ENCODE measurements at places on chromosomes 2 and 18. TPM values are rescaled to one million over a fixed set of nuclear protein-coding genes. Genes with fewer than 3 reads are reported as not detected.

Gene LCT
- not detected for total RNA-seq

DNA sequence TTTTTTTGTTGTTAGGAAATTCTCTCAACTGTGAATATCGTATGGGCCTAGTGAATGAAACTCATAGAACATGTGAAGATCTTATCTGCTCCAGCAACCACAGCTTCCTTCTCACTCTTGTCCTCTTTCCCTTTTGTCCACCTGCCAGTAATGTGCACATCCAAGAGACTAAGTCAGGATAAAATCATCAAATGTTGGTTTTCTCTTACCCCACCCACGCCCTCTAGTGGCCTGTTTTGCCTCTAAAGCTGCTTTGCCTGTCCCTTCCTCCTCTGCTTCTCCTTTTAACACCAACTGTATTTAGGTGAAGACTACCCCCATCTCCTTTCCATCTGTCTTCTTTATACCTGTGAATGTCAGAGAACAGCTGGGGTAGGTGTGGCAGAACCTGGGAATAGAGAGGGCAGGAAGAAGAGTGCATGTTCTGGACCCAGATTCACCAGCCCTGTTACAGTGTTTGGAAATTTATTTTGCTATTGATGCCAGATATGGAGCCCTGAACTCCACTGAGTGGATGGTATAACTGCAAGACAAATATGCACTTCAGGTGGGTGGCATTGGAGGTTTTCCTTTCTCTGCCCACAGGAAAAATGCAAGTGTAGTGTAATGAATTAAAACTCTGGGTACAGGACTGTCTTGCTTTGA, 8.4 kb upstream of the MGAT5 start:
- H3K27me3 ChIP-seq, result no peaks in the 10 kb centered on the region
- H3K27ac ChIP-seq, result no peak overlapping the region
- no peak for DNase-seq
- no peak overlapping the region for H3K4me3 ChIP-seq
- peaks cover 8% of the 10 kb centered on the region for H3K4me1 ChIP-seq
- H3K36me3 ChIP-seq, result no peaks in the 10 kb centered on the region

- DNase-seq, result no peak
- H3K36me3 ChIP-seq, result no peaks in the 10 kb centered on the region
- no peak overlapping the region for H3K4me3 ChIP-seq
Measured at GRCh38 chr2:5409898-5410381, 282.2 kb upstream of the SOX11 start.

- no peak overlapping the region for H3K4me3 ChIP-seq
- no peak for DNase-seq
- H3K27me3 ChIP-seq, result peaks cover 2% of the 10 kb centered on the region
- no peaks in the 10 kb centered on the region for H3K4me1 ChIP-seq
- H3K36me3 ChIP-seq, result no peaks in the 10 kb centered on the region
Measured at GRCh38 chr2:50018921-50019320, 864.6 kb upstream of the FSHR start.

GRCh38 chr18:5284808-5285207, 10.7 kb downstream of the ZBTB14 start:
- peaks cover 6% of the 10 kb centered on the region for H3K4me1 ChIP-seq
- H3K4me3 ChIP-seq, result no peak overlapping the region
- no peaks in the 10 kb centered on the region for H3K27me3 ChIP-seq
- peaks cover 1% of the 10 kb centered on the region for H3K36me3 ChIP-seq

Gene ALK
- total RNA-seq, result not detected

GRCh38 chr2:19504400-19505198, 146.2 kb upstream of the OSR1 start:
- no peak overlapping the region for H3K27ac ChIP-seq
- no peaks in the 10 kb centered on the region for H3K36me3 ChIP-seq
- no peak for DNase-seq
- no peaks in the 10 kb centered on the region for H3K4me1 ChIP-seq
- H3K4me3 ChIP-seq, result no peak overlapping the region
- H3K27me3 ChIP-seq, result peaks cover 3% of the 10 kb centered on the region

DNA sequence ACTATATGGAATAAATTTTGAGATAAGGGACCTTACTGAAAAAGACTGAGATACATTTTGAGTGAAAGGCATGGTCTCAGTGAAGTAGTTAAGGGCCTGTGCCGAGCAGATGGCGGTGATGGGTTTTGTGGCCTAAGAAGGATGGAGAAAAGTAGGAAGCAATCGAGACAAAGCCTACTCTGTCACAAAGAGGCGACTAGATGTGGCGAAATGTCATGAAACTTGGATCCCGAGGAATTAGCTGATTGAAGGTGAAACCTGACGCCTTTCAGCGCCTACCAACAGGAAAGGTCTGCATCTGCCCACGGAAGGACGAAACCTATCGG, 558 bp upstream of the CEP192 start:
- no peaks in the 10 kb centered on the region for H3K36me3 ChIP-seq
- peaks cover 12% of the 10 kb centered on the region for H3K4me1 ChIP-seq
- H3K4me3 ChIP-seq, result peak overlapping the region; percentile 97

GRCh38 chr18:78459668-78460067, 520.0 kb upstream of the SALL3 start:
- no peaks in the 10 kb centered on the region for H3K36me3 ChIP-seq
- no peak overlapping the region for H3K4me3 ChIP-seq
- no peaks in the 10 kb centered on the region for H3K4me1 ChIP-seq

Gene TACR1
- total RNA-seq, result not detected

Gene RIT2
- total RNA-seq, result not detected

Gene RUFY4
- total RNA-seq, result not detected

Gene LBX2
- 2.3 TPM for total RNA-seq

DNA sequence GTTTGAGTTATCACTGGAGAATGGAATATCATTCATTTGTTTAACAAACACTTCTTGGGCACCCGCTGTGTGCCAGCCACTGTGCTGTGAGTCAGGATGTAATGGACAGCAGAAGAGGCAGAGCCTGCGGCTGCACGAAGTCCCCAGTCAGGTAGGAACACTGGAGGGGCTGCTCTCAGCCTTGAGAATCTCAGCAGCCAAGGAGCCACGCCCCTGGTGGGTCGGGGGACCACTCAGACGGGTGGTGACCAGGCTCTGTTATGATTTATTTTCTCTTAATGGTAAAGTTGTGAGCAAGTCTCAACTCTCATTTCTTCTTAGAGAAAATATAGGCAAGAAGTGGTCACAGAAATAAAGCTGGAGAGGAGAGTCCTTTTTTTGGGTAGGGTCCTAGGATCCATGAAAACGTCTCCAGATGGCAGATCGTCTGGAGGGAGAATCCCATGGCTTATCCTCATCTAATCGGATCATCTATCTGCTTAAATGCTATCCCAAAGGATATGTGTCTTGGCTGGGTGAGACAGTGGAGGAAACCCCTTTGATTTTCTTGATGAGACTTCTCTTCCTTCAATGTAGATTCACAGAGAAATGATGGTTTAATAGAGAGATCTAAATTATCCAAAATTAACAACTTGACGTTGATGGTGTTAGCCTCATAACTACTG, 129.1 kb upstream of the LGALSL start:
- H3K27me3 ChIP-seq, result no peaks in the 10 kb centered on the region
- DNase-seq, result no peak
- H3K4me3 ChIP-seq, result no peak overlapping the region
- no peak overlapping the region for H3K27ac ChIP-seq

Gene DCTN1
- 161 TPM for total RNA-seq

- no peak overlapping the region for H3K4me3 ChIP-seq
- DNase-seq, result no peak
- peaks cover 6% of the 10 kb centered on the region for H3K27me3 ChIP-seq
Measured at GRCh38 chr2:125227843-125228392, 1202.8 kb downstream of the CNTNAP5 start.

DNA sequence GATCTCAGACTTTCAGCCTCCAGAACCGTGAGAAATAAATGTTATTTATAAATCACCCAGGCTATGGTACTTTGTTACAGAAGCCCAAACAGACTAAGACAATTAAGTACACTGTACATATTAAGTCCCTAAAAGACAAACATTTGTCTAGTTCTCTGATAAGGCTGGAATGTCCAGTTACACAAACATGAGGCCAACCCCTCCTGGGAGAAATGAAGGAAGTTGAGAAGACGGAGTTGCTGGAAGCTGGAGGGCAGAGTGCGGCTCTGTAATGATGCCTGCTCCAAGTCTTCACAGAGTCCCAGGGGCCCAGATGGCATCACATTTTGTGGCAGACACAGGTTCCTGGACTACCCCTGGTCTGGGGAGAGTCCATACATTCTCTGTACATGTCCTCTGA, 79.2 kb upstream of the ST8SIA3 start:
- no peak for DNase-seq
- H3K4me3 ChIP-seq, result no peak overlapping the region
- H3K27me3 ChIP-seq, result peaks cover 2% of the 10 kb centered on the region
- H3K4me1 ChIP-seq, result no peaks in the 10 kb centered on the region
- no peaks in the 10 kb centered on the region for H3K36me3 ChIP-seq

DNA sequence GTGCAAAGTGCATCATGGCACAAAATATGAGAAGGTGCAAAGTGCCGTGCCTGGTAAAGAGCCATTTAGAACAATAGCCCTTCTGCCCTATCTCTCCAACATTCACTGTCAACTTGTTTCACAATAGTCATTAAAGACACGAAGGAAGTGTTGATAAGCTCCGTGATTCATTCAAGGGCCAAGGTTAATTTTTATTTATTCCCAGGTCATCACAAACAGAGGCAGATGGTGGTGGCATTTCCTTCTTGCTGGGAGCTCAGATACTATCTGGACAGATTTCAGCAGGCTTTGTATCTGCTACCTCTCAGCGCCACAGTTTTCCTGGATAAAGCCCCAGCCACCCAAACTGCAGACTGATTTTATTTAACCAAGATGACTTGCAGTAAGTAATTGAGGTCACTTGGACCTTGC, 309.3 kb downstream of the ZNF521 start:
- H3K27me3 ChIP-seq, result no peaks in the 10 kb centered on the region
- H3K4me1 ChIP-seq, result no peaks in the 10 kb centered on the region

- H3K27ac ChIP-seq, result no peak overlapping the region
- peaks cover 2% of the 10 kb centered on the region for H3K27me3 ChIP-seq
- no peaks in the 10 kb centered on the region for H3K36me3 ChIP-seq
- H3K4me1 ChIP-seq, result peaks cover 48% of the 10 kb centered on the region
- no peak overlapping the region for H3K4me3 ChIP-seq
- DNase-seq, result no peak
Measured at GRCh38 chr2:42096869-42097591, 49.2 kb downstream of the PKDCC start.

DNA sequence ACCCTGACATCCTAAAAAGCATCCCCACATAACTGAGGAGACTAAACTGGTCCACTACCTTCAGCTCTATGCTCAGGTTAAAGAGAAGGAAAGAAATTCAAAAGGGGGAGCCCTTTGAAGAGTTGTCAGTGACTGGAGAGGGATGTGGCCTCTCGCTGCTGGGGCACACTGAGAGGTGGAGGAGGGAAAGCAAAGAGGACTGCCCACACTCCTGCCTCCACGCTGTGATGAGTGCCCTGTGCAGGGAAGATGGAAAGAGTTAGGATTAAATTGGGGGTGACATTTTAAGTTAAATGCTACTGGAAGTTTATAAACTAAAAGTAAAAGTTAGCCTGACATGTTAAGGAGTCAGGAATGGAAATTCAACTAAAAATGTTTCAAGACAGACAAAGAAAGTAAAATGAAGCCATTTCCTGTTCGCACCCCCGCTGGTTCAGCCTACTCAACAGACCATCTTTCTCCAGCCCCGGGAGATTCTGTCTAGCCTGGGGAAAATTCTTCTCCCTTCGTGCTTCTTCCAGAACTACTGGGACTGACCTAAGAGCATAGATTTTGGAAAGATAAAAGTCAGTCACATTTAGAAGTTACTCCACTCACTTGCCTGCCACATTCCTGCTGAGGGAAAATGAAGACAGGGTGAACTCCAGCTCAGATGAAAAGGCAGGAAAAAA, 17.8 kb upstream of the INO80C start:
- H3K27me3 ChIP-seq, result no peaks in the 10 kb centered on the region
- H3K27ac ChIP-seq, result peak overlapping the region; percentile 99
- DNase-seq, result no peak
- H3K4me3 ChIP-seq, result peak overlapping the region; percentile 40
- H3K4me1 ChIP-seq, result peaks cover 67% of the 10 kb centered on the region
- no peaks in the 10 kb centered on the region for H3K36me3 ChIP-seq

- H3K27me3 ChIP-seq, result no peaks in the 10 kb centered on the region
- DNase-seq, result no peak
- H3K36me3 ChIP-seq, result peaks cover 48% of the 10 kb centered on the region
- no peak overlapping the region for H3K4me3 ChIP-seq
Measured at GRCh38 chr2:162200636-162201035, 42.6 kb downstream of the FAP start.

GRCh38 chr2:2530334-2530733, 199.3 kb upstream of the MYT1L start:
- H3K36me3 ChIP-seq, result no peaks in the 10 kb centered on the region
- no peak overlapping the region for H3K4me3 ChIP-seq
- peaks cover 2% of the 10 kb centered on the region for H3K27me3 ChIP-seq

GRCh38 chr2:73821669-73822068, 7.1 kb upstream of the STAMBP start:
- no peaks in the 10 kb centered on the region for H3K36me3 ChIP-seq
- no peak for DNase-seq
- no peak overlapping the region for H3K27ac ChIP-seq

Gene MYL1
- not detected for total RNA-seq

DNA sequence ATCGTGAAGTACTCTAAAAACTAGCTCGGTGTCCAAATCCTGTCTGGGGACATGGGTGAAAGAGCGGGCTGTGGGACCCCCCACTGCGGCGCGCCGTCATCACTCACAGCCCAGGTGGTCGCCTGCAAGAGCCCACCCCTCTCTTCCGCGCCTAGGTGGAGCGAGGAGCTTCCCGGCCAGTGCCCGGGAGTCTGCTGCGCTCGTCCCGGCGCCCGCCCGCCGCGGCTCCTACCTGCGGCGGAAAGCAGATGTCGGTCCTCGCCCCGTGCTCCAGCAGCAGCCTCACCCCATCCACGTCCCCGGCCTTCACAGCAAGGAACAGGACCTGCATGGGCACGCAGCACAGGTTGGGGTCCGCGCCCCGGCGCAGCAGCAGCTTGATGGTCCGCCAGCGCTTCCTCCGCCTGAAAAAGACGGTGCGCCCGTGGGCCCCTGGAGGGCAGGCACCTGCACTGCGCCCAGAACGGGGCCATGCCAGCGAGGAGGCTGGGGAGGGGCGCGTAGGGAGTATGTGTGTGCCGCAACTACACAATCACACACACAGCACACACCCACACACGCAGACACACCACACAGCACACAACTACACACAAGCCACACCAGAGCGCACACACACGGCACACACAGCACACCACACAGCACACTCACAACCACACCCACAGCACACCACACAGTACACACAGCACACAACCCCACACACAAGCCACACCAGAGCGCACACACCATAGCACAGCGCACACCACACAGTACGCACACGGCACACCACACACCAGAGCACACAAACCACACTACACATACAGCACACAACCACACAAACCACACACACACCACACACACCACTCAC, 37.4 kb downstream of the ANKMY1 start:
- H3K4me1 ChIP-seq, result no peaks in the 10 kb centered on the region
- no peaks in the 10 kb centered on the region for H3K27me3 ChIP-seq
- no peak overlapping the region for H3K27ac ChIP-seq
- peaks cover 27% of the 10 kb centered on the region for H3K36me3 ChIP-seq

DNA sequence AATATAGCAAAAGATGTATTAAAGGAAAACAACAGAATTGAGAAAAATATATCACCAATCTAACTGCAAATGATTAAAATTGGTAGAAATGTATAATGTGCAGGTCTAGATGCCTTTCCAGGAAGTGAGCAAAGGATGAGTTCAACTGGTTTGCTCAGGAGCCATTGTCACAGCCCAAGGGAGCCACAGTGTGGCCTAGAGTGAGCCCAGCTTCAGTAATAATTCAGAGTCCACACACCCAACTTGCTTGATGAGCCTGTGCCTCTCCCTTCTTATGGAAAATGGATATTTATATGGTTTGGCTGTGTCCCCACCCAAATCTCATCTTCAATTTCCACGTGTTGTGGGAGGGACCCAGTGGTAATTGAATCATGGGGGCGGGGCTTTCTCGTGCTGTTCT, 92.2 kb upstream of the ASAP2 start:
- DNase-seq, result no peak
- H3K27me3 ChIP-seq, result no peaks in the 10 kb centered on the region
- H3K4me1 ChIP-seq, result peaks cover 24% of the 10 kb centered on the region
- H3K36me3 ChIP-seq, result no peaks in the 10 kb centered on the region
- no peak overlapping the region for H3K4me3 ChIP-seq

Measured in chondrocyte (in vitro differentiated cells).